Activated naive CD4-positive, alpha-beta T cell treated with anti-CD3 and anti-CD28 coated beads, Interleukin-2, amount 50 U/mL, for 72 hours (primary cell): ENCODE measurements at places on chromosomes 12 and 14.

- no peak for DNase-seq
Observed at GRCh38 chr14:62824086-62824485, 221.2 kb downstream of the KCNH5 start.

DNA sequence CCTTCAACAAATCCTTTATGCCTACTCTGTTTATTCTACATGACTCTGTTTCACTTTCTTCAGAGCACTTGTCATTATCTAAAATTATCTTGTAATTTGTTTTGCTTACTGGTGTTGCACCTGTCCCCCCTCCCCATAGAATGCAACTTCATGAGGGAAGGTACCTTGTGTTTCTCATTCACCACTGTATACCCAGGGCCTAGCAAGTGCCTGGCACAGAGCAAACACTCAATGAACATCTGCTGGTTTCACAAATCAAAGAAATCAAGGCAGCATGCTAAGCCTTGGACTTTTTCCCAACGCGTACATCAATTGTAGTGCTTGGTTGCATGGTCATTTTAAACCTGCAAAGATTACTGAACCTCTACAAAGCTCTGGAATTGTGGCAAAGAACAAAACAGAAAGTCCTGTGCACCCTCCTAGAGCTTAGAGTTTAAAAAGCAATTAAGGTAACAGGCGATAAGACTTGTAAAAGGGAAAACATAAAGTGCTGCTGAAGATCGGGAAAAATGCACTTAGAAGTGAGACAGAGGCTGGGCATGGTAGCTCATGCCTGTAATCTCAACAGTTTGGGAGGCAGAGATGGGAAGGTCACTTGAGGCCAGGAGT, 479.1 kb downstream of the MED13L start:
- DNase-seq = no peak

DNA sequence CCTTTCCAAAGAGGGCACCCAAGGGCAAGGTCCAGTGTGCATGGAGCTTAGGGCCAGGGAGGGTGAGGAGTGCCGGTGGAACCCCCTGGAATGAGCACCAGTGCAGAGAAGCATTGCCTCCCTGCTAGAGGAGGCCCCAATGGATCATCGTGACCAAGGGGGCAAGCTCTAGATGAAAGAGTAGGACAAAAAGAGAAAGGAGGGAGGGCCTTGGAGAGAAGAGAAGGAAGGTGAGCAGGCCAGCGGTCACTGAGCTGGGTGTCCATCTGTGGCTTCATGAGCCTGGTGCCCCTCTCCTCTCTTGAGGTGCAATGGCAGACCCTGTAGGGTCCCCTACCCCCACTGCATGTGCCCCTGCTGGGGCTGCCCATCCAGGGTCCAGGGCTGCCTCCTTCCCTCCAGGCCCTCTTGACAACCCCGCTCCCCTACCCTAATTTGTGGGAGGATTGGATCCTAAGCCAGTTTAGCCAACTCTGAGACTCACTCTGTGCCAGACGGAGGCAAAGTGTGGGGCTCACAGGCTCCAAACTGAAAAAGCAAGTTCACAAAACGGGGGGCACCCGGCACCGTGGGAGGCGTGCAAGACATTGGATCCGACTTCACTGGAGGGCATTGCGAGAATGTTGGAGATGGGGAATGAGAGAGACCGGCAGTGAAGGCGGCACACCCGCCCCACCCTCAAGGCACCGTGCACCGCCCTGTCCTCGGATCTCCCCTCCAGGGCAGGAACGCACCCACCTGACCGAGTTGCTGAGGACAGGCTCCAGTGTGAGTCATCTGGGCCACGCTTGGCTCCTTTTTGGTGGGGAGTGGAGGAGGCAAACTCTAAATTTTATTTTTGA, 207.5 kb downstream of the KIF26A start:
- no peak for DNase-seq

GRCh38 chr14:55005071-55005470, 21.8 kb downstream of the WDHD1 start:
- DNase-seq = no peak

DNA sequence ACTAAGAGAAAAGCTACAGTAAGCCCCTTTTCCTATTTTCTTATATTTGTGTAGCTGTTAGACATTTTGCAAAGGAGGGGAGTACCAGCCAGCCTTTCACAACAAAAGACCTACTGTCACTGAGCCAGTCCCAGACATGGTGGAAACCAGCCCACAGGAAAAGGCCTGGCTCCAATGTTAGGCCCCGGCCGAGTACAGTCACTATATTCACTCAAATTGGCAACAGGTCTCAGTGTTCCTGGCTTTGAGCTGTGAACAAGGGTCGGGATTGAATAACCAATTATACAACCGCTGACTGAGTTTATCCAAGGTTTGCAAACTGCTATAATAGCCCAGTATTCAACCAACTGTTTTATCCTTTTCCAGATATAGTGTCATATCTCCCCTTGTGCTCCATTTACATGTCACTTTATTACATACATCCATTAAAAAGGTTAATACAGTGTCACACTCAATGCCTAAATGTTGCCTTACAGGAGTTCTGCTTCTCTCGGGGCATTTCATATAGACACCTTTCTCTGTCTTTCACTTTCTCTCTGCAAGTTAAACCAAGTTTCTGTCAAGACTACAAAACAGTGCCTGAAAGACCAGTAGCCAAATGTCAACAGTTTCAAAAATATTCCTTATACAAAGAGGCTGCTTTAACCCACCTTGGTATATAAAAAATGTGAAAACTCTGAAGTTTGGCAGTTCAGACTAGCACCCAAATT, 178.1 kb downstream of the SOX5 start:
- no peak for DNase-seq

DNA sequence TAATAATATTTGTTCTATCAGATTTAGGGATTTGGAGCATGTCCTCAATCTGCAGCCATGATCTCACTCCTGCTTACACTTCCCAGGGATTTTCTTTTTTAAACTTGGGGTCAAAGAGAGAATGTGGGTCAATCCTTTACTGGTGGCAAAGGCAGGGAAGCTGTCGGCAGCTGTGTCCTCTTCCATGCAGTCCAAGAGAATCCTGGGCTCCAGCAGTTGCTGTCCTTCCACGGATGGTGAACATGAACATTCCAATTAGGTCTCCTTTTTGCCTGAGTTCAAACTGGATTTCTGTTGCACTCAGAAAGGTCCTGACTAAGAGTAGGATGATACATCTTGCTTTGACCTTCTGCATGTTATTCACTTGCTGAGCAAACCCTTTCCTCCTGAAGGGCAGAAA, 73.9 kb downstream of the ARL6IP4 start:
- DNase-seq = no peak

GRCh38 chr12:39440101-39440500, 2.8 kb downstream of the KIF21A start:
- DNase-seq = no peak

GRCh38 chr12:117100251-117100650, 1.0 kb upstream of the TESC start:
- no peak for DNase-seq

DNA sequence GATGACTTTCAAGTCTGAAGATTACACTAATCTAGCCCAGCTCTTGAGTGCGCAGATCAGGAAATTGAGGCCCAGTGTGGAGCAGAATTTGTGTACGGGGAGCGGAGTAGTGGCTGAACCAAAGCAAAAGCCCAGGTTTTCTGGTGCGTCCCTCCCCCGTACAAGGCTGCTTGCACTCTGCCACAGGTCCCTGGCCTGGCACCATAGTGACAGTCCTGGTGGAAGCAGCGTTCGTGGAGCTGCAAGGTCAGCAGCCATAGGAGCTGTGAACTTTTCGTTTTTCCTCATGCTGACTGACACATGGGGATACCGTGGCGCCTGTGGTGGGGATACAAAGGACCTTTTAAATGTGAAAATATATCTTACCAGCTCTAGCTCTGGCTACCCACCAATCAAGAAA, 1.7 kb downstream of the EVL start:
- no peak for DNase-seq

DNA sequence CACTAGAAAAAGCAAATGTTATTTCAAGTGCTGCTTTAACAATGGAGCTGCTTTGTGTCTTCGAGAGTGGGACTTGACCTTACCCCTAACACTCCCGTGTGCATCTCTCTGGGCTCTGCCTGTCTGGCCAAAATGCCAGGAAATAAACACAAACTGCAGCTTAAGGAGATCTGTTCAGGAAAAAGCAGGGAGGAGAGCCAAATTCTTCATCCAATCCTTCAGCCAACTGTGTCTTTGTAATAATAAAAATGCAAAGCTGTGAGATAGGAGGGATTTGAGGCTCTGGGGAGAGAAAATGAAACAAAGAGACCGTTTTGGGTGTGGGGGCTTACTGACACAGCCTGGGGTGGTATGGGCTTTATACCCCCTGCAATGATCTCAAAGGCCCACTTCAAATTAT, 85.8 kb upstream of the WSCD2 start:
- no peak for DNase-seq

GRCh38 chr12:123717350-123717749, 5.2 kb downstream of the ATP6V0A2 start:
- no peak for DNase-seq

GRCh38 chr12:67761566-67761965, 113.0 kb downstream of the DYRK2 start:
- no peak for DNase-seq

- peak; percentile 52 for DNase-seq
Observed at GRCh38 chr14:92728759-92729364, 19.6 kb downstream of the LGMN start.

GRCh38 chr14:67665868-67666267, 8.6 kb downstream of the VTI1B start:
- DNase-seq = no peak

DNA sequence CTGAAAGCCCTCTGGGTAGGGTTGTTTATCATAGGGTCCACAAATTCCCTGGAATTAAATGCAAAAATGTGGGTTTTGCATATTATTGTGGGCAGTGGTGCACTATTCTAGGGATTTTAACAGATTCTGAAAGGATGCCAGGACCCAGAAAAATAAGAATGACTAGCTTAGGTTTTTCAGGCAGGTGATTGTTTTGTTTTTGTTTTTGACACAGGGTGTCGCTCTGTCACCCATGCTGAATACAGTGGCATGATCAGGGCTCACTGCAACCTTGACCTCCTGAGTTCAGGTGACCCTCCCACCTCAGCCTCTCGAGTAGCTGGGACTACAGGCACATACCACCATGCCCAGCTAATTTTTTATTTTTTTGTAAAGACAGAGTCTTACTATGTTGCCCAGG, 19.2 kb downstream of the GALNT6 start:
- no peak for DNase-seq

GRCh38 chr14:71232506-71232905, 325.2 kb downstream of the PCNX1 start:
- no peak for DNase-seq

GRCh38 chr12:124501112-124501561, 66.3 kb downstream of the NCOR2 start:
- no peak for DNase-seq

- peak; percentile 39 for DNase-seq
Observed at GRCh38 chr14:101508196-101508947, 52.9 kb upstream of the DIO3 start.

- DNase-seq = no peak
Observed at GRCh38 chr12:56267443-56268071, 815 bp downstream of the COQ10A start.

GRCh38 chr12:12466157-12466556, 96.5 kb downstream of the DUSP16 start:
- no peak for DNase-seq

GRCh38 chr12:104610513-104611235, 153.9 kb downstream of the CHST11 start:
- no peak for DNase-seq

- DNase-seq = no peak
Observed at GRCh38 chr12:30968211-30968610, 41.7 kb downstream of the TSPAN11 start.

GRCh38 chr14:51674294-51675002, 22.7 kb downstream of the FRMD6 start:
- no peak for DNase-seq

GRCh38 chr12:78101113-78101876, 270.6 kb downstream of the NAV3 start:
- DNase-seq = no peak

GRCh38 chr12:28320353-28320752, 130.1 kb downstream of the CCDC91 start:
- no peak for DNase-seq

- DNase-seq = no peak
Observed at GRCh38 chr12:83920821-83921547, 991.6 kb downstream of the SLC6A15 start.

DNA sequence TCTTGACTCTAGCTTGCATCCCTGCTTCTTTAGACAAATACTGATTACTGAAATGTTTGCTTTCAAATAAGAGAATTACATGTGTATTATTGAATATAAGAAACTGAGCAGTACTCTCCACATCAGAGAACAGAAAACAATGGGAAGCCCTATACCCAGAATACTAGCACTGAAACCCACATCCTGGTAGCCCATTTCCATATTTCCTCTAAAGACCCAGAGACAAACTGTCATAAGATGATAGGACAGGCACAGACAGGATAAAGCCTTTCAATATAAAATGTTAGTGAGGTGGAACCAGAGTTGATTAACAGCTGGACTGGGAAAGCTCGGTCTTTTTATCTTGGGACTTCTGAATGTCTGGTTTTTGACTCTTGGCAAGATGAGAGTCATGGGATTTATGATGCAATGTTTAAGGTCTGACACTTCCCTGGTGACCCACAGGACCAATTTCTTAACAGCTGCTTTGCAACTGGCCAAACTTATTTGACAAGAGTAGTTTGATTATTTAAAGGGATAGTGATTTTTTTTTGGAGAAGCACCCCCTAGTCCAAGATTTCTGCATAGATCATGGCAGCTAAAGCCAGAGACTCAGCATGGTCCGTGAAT, 166.9 kb upstream of the ATXN7L3B start:
- DNase-seq = no peak

- no peak for DNase-seq
Observed at GRCh38 chr14:86712176-86712575, 1182.2 kb downstream of the FLRT2 start.

- no peak for DNase-seq
Observed at GRCh38 chr12:50971946-50972345, 19.6 kb downstream of the HIGD1C start.
